ENCODE measurements at places on chromosomes 12 and 14.

GRCh38 chr14:23153851-23154796 lies 29.3 kb downstream of the SLC7A8 start:
- no peak for DNase-seq

GRCh38 chr14:76007852-76008251 lies 22.3 kb downstream of the IFT43 start:
- no peak for DNase-seq

DNA sequence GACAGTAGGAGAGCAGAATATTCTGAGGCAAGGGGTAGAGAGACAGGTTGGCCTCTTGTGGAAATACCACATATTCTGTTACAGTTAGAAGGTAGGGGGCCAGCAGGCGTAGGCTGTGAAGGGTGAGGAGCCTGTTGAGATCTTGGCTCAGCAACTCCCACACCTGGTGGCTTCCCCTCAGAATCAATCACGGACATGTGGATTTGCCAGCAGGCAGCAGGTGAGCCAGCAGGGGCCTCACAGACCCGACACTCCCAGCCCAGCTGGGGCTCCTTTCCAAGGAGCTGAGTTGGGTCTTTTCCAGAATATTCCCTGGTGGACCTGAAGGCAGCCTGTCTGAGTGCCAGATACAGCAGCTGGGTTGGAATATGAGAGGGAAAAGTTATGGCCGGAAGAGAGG lies 150.0 kb upstream of the CRY1 start:
- no peak for DNase-seq

GRCh38 chr12:116538076-116538591 lies 21.0 kb upstream of the MAP1LC3B2 start:
- DNase-seq = no peak

GRCh38 chr14:84792722-84793410 lies 737.1 kb upstream of the FLRT2 start:
- no peak for DNase-seq

DNA sequence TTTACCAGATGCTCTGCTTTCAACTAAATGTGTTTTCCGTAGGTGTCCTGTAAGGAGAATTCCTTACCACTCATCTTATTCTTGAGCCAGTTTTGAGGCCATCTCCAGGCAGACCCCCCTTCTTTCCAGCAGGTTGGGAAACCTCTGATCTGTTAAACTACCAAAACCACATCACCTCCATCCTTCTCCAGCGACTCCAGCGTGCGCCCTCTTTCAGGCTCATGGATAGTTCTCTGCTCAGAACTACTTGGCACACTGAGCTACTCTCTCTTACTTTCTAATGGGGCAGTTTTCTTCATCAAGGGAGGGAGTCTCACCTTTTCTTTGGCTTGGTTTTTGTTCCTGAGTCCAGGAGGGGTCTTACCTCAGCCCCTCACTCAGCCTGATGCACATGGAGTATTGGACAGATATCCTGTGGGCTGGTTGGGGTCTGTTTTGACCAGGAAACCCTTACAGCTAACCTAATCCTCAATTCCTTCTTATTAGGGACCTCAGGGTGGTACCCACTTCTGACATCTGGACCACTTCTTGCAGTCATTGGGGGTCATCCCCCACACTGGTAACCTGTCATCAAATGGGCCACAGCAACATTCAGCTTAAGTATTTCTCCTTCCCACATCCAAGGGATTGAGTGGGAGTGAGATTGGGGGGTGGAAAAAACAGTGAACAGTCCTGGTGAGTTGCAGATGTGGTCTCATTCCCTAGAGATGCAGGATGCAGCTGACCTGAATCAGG lies 5.2 kb downstream of the DHRS2 start:
- DNase-seq = no peak

DNA sequence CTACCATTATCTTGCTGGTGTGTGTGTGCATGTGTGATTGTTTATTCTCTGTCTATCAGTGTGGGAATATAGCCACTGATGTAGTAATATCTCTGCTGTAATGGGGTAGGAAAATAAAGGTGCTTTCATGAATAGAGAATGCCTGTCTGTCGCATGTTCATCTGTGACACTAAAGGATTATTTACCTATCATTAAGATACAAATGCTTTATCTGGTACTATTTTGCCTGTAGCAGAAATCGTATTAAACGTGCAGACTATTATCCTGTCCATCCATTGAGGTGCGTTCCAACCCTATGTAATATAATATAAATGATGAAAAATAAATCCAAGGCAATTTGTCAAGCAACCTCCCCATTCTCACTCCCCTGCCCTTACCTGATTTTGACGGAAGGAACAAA lies 1215.1 kb downstream of the BCL11B start:
- no peak for DNase-seq
